ENCODE measurements at places on chromosomes 1 and 21. TPM values are rescaled to one million over a fixed set of nuclear protein-coding genes. Genes with fewer than 3 reads are reported as not detected.

DNA sequence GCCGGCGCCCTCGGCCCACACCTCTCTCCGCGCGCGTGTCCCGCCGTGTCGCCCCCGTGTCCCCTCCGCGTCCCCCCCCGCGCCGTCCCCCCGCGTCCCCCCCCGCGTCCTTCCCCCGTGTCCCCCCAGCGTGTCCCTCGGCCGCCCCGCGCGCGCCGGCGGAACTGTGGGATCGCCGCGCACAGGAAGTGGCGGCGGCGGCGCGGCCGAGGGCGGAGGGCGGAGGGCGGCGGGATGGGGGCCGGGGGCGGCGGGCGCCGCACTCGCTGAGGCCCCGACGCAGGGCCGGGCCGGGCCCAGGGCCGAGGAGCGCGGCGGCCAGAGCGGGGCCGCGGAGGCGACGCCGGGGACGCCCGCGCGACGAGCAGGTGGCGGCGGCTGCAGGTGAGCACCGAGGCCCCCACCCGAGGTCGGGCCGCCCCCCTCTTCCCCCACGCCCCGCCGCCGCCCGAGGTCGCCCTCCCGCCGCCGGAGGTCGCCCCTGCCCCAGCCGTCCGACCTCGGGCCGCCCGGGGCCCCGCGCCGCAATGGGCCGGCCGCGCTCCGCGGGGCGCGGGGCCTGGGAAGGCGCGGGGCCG, at the start of gene AGPAT3:
Gene AGPAT3 (plus strand): TSS at position 262 of the 578 bp plus-strand sequence. CDS start 94,459 bp downstream, outside the sequence.
- DNase-seq: peak; percentile 24

- no peak for DNase-seq
Measured at GRCh38 chr1:209057901-209058300, 525.6 kb upstream of the CAMK1G start.

GRCh38 chr1:61873581-61873980, 131.3 kb downstream of the PATJ start:
- no peak for DNase-seq

DNA sequence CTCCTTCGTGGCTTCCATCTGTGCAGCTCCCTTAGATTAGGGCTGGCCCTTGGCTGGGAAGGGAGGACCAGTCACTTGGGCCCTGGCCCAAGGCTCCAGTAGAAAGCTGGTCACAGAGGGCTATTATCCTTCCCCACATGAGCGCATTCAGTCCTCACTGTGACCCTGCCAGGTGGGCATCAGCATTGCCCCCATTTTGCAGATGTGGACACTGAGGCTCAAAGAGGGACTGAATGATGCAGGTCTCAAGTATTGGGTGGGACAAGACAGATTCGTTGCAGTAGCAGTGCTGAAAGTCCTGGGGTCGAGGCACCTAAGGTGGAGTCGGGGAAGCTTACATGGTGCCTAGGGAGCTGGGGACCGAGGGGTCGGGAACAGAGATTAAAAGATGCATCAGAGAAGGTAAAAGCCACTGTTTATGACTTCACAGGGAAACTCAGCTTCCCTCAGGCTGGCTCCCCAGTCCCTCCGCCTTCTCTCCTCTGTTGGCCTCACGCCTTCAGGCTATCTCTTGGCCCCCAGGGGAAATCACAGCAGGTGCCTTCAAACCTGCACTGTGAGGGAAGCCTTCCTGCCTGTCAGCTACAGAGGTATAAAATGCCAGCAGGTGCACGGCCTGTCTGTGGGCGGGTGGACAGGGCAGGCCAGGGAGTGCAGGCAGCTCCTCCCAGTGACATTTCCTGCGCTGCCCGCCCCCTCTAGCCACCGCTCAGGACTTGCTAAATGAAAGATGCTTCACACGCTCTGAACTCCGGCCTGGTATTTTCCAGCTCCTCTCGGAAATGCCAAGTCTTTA, 178.4 kb downstream of the GRIK3 start:
- no peak for DNase-seq

DNA sequence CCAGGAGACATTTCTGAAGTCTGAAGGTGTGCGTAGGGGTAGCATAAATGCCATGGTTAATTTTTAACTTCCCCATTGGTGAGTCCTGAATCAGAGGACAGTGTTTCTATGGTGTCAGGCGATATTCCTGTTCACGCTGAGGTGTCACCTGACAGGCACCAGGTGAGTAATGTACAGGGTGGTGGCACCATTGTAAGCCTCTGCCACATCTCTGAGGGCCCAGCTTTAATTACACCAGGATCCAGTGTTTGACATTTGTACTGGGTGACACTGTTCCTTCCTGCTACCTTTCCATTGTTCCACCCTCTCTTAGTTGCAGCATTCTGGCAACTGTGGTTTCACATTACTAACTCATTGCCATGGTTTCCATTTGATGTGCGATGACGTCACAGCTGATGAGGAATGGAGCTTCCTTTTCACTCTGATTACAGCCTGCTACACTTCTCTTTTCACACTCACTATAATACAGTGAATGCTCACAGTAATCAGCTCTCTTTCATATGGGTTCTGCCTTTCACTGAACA, 40.6 kb upstream of the MARK1 start:
- no peak for DNase-seq

DNA sequence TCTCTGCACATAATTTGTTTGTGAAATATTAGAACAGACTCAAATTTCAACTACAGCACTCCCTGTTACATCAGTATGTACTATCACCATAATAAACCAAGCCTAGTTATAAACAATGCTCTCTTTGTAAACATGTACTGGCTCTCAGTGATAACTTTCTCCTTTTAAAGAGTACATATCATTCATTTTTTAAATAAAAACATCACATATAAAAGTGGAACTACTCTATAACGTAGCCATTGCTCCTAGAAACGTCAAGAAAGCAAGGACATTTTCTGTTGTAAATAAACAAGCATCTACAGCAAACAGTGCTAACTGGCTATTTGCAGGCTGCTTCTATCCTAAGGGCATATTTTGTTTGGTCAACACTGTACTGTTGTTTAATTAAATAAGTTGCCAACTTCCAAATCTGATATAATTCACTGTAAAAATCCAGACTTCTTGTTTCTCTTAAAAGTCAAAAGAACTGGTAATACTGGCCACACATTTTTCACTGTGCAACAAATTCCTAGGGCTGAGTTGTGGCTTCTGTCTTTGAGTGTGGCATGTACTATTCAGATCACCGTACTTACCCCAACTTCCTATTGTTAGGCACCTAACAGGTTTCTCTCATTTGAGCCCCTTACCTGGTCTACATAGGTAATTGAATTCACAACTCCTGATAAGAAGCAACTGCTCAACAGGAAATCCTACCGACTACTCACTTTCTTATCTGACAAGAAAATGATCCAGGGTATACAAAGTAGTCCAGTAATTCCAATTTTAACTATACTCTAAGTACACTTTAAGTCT, 111.9 kb downstream of the DENND1B start:
- DNase-seq: no peak

DNA sequence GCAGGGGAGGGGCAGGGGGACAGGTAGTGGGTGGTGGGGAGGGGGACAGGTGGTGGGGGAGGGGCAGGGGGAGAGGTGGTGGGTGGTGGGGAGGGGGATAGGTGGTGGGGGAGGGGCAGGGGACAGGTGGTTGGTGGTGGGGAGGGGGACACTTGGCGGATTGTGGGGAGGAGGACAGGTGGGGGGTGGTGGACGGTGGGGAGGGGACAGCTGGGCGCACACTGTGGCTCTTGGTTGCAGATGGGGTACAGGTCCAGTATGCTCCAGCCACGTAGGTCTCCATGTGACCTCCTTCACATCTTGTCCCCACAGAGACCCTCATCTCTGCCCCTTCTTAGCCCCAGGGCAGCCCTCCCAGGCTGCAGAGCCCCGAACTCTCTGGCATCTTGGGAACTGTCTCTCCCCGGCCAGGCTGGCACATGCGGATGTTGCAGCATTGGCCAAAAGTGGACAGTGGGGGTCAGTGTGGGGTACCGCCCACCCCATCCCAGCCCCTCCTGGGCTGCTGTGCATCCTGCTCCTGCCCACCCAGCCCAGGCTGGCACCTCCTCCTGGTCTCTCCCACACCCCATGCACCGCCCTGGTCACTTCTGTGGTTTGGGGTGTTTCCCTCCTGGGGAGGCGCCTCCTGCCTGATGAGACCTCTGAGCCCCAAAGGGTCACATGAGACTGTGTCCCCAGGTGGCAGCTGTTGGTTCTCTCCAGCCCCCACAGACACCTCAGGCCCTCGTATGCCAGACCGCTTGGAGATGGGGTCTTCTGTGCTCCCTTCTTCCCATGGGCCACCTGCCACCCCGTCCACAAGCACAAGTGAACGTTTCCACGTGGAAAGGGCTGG, 7.6 kb upstream of the SLC19A1 start:
- no peak for DNase-seq

- DNase-seq: no peak
Measured at GRCh38 chr1:59604191-59604590, 210.6 kb upstream of the HOOK1 start.

- DNase-seq: no peak
Measured at GRCh38 chr1:155553349-155553748, 9.3 kb downstream of the ASH1L start.

DNA sequence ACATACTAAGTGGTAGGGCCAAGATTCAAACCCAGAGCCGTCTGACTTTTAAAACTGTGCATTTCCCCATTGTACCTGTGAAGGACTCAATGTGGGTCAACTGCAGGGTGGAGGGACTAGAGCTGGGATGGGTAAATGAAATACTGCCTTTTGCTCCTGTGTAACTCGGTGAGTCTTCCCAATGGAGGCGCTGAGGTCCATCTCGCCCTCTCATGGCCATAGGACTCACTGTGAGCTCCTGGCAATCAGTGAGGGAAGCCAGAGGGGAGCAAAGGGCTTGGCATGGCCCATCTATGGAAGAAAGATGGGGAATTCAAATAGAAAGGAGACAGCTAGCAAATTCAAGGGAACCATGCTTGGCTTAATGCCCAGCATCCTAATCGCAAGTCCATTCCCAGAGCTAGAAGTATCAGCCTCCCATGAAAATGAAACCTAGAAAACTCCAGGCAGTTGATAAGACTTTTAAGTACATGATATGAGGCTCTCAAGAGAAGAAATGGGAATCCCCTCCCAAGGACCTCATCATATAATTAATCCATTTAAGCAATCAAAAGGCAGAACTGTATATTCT, 25.4 kb upstream of the CGN start:
- DNase-seq: no peak

GRCh38 chr1:193462629-193463320, 276.4 kb upstream of the B3GALT2 start:
- DNase-seq: no peak

DNA sequence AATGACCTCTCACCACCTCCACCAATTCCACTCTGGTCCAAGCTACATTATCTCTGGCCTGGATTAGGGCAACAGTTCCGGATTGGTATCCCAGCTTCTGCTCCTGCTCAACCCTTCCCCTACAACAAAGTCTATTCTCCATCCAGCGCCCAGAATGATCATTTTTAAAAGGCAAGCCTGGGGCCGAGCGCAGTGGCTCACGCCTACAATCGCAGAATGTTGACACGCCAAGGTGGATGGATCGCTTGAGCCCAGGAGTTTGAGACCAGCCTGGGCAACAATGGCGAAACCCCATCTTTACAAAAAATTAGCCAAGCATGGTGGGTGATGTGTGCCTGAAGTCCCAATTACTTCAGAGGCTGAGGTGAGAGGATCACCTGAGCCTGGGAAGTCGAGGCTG, 2.2 kb downstream of the LYST start:
- no peak for DNase-seq

DNA sequence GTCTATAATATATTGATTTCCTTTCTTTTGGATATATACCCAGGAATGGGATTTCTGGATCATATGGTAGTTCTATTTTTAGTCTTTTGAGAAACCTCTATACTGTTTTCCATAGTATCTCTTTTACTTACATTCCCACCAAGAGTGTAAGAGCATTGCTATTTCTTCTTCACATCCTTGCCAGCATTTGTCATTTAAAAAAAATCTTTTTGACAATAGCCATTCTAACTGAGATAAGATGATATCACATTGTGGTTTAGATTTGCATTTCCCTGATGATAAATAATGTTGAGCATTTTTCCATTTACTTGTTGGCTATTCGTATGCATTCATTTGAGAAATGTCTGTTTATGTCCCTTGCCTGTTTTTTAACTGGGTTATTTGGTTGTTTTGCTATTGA, 467.4 kb downstream of the COL11A1 start:
- DNase-seq: no peak

DNA sequence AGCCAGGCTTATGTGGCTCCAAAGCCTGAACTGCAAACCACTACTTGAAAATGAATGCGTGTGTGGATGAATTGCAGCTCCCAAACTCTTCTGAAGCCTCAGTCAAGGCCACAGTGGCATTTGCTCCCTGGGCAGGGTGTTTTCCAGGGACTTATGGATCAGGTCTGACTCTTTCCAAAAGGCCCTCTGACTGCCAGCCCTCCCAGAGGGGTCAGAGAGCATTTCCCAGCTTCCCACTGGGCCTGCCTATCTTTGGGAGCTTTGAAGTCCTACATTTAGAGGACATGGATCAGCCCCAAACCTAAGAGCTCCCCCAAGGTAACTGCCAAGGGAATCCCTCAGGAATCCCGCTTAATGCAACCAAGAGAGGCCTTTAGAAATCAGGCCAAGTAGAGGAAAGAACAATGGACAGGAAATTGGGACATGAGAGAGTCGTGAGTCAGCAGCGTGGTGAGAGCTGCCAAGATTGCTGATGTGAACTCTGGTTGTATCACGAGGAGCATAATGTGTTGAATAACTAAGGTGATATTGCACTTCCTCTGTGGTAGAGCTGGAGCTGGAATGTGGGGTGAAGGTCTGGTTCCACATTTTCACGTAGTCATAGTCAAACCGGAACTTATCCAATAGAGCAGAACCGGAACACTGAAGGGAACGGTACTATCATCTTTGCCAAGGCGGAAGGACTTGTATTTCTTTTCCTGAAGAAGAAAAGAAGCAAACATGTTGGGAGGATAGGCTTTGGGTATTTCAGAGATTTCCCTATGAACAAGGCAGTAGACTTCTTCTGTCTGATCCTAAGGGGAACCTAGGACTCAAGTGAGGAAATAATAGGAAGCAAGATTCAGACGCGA, 99.4 kb upstream of the JUN start:
- no peak for DNase-seq

DNA sequence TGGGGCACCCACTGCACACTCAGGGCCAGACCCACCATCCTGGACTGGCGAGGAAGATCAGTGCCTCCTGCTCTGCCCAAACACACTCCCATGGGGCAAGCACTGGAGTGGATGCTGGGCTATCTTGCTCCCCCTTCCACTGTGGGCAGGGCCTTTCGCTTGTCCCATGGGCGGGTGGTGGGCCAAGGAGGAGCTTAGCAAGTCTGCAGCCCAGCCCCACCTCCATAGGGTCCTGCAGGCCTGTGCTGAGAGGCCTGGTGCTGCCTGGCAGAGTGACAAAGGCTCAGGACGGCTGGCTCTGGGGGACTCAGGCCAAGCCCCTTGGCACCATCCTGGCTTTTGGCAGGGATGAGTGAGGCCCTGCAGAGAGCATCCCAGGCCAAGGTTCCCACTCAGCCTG, 89.4 kb downstream of the PTPRU start:
- no peak for DNase-seq

KCNE2 gene
- total RNA-seq: not detected

CFHR3 gene
- total RNA-seq: not detected

SERPINC1 gene
- total RNA-seq: 0.72 TPM

LCE6A gene
- not detected for total RNA-seq

C1orf53 gene
- not detected for total RNA-seq

KCNA3 gene
- 125 TPM for total RNA-seq

SPRR1A gene
- total RNA-seq: not detected

TP53BP2 gene
- 46.9 TPM for total RNA-seq

KRTAP19-3 gene
- total RNA-seq: not detected

FCGR3A gene
- 4.4 TPM for total RNA-seq

LMX1A gene
- total RNA-seq: not detected

All from T-cell (primary cell).